Stomach (tissue), 19 donors: ENCODE measurements at places on chromosomes 3 and 15. TPM values are rescaled to one million over a fixed set of nuclear protein-coding genes. Genes with fewer than 3 reads are reported as not detected.

GRCh38 chr3:8405144-8405543 lies 96.5 kb upstream of the LMCD1 start:
- DNase-seq, result no peak
- H3K27ac ChIP-seq, result no peak overlapping the region
- no peaks in the 10 kb centered on the region for H3K36me3 ChIP-seq
- H3K27me3 ChIP-seq, result no peaks in the 10 kb centered on the region
- no peaks in the 10 kb centered on the region for H3K4me1 ChIP-seq
- H3K4me3 ChIP-seq, result no peak overlapping the region

GRCh38 chr3:112813723-112814171 lies 32.9 kb downstream of the CD200R1L start:
- H3K36me3 ChIP-seq, result no peaks in the 10 kb centered on the region
- no peak for DNase-seq
- no peak overlapping the region for H3K4me3 ChIP-seq
- H3K27me3 ChIP-seq, result no peaks in the 10 kb centered on the region
- no peaks in the 10 kb centered on the region for H3K4me1 ChIP-seq

DNA sequence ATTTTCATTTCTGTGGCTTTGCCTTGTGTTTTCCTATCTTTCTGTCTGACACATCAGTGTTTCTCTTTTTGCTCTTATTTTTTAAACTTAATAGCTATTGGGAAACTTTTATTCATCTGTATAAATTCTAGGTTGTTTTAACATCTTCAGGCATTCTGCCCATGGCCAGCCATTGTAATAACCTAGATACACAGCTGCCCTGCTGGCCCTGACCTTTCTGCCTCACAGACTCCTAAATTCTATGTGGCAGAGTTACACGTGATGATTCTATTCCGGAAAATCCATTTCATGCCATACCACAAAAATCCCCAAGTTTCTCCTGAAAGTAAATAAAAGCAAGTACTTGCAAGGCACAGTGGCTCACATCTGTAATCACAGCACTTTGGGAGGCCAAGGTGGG lies 150.1 kb downstream of the UACA start:
- no peaks in the 10 kb centered on the region for H3K27me3 ChIP-seq
- no peaks in the 10 kb centered on the region for H3K4me1 ChIP-seq
- no peak for DNase-seq
- no peak overlapping the region for H3K4me3 ChIP-seq
- H3K27ac ChIP-seq, result no peak overlapping the region

- no peaks in the 10 kb centered on the region for H3K27me3 ChIP-seq
- H3K36me3 ChIP-seq, result no peaks in the 10 kb centered on the region
- no peaks in the 10 kb centered on the region for H3K4me1 ChIP-seq
- no peak overlapping the region for H3K27ac ChIP-seq
- H3K4me3 ChIP-seq, result no peak overlapping the region
These were observed 282.5 kb upstream of the EPHA3 start for GRCh38 chr3:88824666-88825564.

- H3K27ac ChIP-seq, result no peak overlapping the region
- no peaks in the 10 kb centered on the region for H3K27me3 ChIP-seq
- H3K36me3 ChIP-seq, result peaks cover 56% of the 10 kb centered on the region
- DNase-seq, result no peak
- peaks cover 9% of the 10 kb centered on the region for H3K4me1 ChIP-seq
- H3K4me3 ChIP-seq, result no peak overlapping the region
These were observed 5.5 kb downstream of the ARPIN start for GRCh38 chr15:89907289-89907688.

DNA sequence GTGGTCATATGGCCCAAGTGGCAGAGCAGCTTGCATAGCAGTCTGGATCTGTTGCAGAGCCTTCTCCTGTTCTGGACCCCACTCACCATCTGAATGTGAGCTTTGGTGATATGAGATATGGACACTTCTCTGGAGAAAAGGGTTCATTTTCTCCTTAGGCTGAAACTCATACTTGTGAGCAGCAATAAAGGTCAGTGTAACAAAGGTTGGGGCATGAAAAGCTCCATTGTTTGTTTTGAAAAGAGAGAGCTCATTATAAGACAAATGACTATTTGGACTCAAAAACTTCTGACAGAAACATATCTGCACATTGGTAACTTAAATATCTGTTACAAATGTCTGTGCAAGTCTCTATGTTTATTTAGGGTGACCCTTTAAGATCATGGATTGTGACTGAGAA lies 517.3 kb downstream of the MFSD1 start:
- H3K36me3 ChIP-seq, result no peaks in the 10 kb centered on the region
- no peaks in the 10 kb centered on the region for H3K4me1 ChIP-seq
- H3K27ac ChIP-seq, result no peak overlapping the region
- no peak overlapping the region for H3K4me3 ChIP-seq
- H3K27me3 ChIP-seq, result no peaks in the 10 kb centered on the region

HRG gene
- total RNA-seq, result not detected

BCHE gene
- total RNA-seq, result 37.8 TPM

TNIK gene
- total RNA-seq, result 16.3 TPM

DNA sequence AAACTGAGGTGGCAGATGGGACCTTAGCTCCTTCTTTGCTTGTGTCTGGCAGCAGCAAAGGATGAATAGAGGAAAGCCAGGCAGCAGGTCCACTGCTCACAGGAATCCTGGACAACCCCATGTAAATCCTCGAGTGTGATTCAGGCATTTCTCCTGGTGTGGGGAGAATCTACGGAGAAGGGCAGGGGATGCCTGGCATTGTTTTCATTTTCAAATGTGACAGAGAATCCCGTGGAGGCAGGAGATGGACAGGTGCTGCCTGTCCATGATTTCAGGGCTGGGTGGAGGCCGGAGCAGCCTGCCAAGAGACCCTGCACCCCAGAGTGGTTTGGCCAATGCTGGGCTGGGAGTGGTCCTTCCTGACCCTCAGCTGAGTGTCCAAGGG lies 1.7 kb downstream of the HRH1 start:
- H3K4me3 ChIP-seq, result no peak overlapping the region
- H3K27ac ChIP-seq, result no peak overlapping the region
- DNase-seq, result no peak
- H3K27me3 ChIP-seq, result no peaks in the 10 kb centered on the region
